GM23248 (cell line): ENCODE measurements at places on chromosomes 5 and 9.
A peak's percentile ranks its signal among the peaks of the same experiment; 100 is the strongest.

DNA sequence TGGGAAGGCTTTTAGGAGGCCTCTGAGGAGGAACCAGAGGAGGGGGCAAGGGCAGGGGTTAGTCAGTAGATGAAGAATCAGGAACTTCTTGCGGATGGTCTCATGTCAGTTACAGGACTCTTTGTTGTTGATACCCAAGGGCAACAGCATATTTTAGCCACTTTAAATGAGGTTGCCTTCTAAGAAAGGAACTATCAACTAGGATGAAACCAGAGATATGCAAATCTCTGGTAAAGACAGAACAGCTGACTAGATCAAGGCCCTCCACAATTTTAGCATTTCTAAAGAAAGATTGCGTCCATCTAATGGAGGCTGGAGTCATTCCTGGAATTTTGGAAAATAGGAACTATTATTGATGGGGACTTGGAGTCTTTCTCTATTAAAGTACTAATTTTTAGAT lies 57.7 kb upstream of the KLF4 start:
- DNase-seq, result no peak

- DNase-seq, result no peak
Observed at GRCh38 chr5:160159991-160160792, 40.9 kb upstream of the PWWP2A start.

DNA sequence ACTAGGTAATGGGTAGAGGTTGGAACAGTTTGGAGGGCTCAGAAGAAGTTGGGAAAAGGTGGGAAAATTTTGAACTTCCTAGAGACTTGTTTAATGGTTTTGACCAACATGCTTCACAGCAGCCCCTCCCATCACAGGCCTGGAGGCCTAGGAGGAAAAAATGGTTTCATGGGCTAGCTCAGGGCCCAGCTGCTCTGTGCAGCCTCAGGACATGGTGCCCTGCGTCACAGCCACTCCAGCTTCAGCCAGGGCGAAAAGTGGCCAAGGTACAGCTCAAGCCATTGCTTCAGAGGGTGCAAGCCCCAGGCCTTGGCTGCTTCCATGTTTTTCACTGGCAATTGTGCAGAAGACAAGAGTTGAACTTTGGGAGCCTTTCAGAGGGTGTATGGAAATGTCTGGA lies 453.7 kb downstream of the LRRC70 start:
- DNase-seq, result no peak

- no peak for DNase-seq
Observed at GRCh38 chr9:91953718-91954117, 3.7 kb upstream of the ROR2 start.

DNA sequence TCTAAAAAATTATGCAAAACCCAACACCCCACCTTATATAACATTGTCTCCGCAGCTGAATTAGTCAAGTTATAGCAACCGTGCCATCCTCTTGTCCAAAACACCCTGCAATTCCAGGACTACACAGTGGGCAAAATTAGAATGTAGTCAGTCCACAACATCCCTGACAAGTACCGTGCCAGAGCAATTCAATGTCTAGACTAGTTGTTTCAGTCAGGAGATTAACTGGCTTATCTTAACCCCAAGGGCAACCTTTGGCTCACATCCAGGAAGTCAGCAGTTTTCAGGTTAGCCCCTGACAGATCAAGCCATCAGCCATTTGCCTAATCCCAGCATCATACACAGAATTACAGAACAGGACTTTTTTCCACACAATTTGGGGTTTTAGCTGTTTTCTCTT lies 240.8 kb upstream of the TMEM161B start:
- no peak for DNase-seq

DNA sequence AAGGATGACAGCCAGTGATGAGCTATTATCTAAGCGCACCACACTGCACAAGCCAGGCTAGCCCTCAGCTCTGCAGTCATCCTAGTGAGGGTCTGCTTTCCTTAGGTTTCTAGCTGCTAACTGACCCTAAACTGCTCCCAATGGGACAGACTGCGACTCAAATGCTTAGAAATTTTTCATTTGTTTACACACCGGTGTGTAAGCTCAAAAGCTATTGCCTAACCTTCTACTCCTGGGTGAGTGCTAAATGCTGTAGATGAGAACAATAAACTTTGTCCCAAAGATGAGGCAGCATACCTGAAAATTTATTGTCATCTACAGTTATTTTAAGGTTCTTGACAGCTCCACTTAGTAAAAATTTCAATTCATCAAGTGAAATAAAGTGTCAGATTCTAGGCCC lies 311.4 kb downstream of the TMEM167A start:
- DNase-seq, result no peak

- peak; percentile 21 for DNase-seq
Observed at GRCh38 chr9:79134654-79135053, 437.1 kb upstream of the TLE4 start.

DNA sequence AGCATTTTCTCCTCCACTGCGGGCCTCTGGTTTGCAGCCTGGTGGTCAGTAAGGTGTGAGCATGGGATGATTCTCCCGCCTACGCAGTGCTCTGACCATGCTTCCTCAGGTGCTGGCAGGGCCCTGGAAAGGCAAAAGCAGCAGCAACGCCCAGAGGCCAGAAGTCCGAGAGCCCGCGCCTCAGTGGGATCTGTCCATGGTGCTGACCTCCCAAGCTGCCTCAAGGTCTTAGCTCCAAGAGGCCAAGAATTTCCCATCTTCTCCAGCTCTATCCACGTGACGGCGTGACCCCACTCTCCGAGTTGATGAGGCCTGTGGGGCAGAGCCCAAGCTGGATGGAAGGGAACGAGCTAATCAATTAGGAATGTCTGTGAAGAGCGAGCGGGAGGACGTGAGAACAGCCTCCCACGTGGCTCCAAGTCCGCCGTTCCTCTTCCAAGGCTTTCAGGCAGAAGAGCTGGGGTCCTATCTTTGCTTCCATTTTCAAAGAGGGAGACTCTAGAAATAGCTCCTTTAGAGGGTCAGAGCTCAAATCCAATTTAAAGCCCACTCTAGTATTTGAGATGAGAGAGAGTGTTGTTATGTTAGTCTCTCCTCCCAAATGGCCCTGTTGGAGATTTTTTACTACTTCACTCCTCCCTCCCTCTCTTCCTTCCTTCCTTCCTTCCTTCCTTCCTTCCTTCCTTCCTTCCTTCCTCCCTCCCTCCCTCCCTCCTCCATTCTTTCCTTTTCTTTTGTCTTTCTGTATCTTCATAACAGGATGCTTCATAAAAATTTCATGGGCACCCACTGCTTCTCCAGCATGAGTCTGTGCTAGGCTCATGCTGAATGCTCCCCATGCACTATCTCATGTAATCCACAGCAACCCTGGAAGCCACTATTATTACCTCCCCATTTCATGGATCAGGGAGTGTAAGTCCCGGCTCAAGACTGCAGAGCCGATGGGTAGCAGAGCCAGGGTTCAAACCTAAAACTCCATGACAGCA lies 69.3 kb downstream of the OLFM1 start:
- peak; percentile 60 for DNase-seq

GRCh38 chr5:59615272-59615671 lies 278.3 kb downstream of the PDE4D start:
- DNase-seq, result peak; percentile 59

GRCh38 chr9:125744616-125745015 lies 2.6 kb upstream of the PBX3 start:
- DNase-seq, result peak; percentile 89

DNA sequence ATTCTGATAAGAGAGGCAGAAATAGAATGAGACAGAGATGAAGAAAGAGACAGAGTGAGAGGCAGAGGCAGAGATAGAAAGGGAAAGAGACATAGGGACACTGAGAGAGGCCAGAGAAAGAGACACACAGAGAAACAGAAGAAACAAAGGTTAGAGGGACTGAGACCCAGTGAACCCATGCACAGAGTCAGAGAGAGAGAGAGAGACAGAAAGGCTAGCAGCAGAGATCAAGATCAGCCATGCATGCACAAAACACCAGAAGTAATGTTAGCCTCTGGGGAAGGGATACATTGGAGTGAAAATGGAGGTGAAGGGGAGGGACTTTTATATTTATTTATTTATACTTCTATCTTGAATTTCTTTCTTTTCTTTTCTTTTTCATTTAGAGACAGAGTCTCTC lies 14.1 kb upstream of the SPARC start:
- peak; percentile 5 for DNase-seq

DNA sequence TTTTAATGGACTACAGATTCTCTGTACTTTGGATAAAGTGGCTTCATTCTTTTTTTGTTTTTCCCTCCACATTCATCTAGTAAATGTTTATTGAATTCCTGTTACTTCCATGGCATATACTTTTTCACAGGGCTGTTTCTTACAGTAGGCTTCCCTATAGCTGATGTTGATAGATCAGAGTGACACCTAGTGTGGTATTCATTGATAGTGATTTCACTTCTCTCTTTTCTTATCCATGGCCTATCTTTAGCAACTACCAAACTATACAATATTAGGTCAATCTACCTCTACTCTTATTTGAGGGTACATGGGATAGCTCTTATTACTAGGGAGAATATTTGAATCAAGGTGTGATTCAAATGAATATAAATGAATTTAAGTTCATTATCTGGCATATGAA lies 35.8 kb downstream of the FSD1L start:
- no peak for DNase-seq

GRCh38 chr9:116154976-116155697 lies 1.5 kb downstream of the PAPPA start:
- DNase-seq, result peak; percentile 71

GRCh38 chr5:61069150-61069549 lies 93.1 kb downstream of the SMIM15 start:
- no peak for DNase-seq

DNA sequence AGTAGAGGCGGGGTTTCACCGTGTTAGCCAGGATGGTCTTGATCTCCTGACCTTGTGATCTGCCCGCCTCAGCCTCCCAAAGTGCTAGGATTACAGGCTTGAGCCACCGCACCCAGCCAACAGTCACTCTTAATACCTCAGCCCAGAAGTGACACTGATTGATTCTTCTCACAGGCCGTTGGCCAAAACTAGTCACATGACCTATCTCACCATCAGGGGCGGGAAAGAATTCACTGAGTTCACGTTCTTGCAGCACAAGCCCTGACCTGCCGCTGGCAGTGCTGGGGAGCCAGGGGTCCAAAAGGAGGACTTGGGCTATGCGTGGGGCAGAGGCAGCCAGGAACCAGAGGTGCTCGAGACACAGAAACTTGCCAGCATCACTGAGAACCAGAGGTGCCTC lies 55.0 kb upstream of the CPLX2 start:
- DNase-seq, result no peak

DNA sequence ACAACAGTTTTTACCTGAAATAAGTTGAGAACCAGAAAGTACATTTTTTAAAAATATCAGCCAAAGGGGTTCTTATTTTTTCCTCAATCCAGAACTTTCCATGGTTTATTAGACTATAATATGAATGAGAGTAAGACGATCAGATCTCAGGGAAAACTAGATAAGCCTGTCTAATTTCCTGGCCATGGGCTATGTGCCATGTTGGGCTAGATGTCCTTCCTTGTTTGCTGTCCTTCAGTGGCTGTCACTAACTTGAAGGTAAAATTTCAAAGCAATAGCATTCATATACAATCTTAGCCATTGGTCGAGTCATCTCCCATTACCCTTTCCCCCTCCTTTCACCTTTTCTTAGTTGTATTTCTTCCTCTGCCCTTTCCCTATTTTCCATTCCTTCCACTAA lies 179.5 kb upstream of the PPP1R2B start:
- DNase-seq, result no peak

DNA sequence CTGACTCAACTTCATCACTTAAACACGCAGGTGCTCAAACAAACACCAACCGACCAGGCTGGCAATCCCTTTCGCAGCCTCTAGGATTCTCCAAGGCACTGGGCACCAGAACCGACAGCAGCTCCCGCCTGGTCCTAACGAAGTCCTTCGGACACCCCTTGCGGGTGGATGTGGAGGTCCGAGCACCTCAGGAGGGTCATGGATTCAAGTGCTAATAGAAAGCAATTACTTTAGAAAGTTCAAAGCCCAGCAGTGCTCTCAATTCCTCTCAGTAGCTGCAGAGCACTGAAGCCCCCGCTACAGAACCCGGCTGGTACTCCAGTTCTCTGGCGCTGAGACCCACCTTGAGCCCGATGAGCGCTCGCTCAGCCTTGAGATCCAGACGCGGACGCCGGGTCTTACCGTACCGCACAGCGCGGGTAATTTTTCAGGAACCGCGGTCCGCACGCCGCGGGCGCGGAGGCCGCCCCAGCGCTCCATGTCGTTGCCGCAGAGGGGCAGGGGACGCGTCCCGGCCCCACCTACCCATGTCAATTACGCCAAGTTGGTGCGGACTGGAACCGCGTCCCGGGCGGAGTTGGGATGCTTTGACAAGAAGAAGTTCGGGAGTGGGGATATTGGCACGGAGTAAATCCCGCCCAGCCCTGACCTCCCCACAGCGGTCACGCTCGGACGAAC lies 638 bp downstream of the MARCHF3 start:
- DNase-seq, result peak; percentile 85

DNA sequence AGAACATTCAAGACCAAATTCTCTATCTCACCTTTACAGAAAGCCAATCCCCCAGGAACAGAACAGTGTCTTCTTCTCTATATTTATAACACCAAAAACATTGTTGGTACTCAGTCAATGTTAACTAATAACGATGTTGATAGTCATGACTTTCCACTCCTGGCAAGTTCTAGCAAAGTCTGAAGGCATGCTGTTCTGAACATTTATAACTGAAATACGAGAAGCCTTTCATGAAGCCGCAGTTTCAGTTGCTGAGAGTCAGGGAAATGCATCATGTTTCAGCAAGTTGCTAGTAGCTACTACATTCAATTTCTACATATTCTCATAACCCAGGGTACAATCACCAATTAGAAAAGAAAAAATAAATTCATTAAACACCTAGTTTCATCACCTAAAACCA lies 301.4 kb downstream of the PDE4D start:
- peak; percentile 62 for DNase-seq

DNA sequence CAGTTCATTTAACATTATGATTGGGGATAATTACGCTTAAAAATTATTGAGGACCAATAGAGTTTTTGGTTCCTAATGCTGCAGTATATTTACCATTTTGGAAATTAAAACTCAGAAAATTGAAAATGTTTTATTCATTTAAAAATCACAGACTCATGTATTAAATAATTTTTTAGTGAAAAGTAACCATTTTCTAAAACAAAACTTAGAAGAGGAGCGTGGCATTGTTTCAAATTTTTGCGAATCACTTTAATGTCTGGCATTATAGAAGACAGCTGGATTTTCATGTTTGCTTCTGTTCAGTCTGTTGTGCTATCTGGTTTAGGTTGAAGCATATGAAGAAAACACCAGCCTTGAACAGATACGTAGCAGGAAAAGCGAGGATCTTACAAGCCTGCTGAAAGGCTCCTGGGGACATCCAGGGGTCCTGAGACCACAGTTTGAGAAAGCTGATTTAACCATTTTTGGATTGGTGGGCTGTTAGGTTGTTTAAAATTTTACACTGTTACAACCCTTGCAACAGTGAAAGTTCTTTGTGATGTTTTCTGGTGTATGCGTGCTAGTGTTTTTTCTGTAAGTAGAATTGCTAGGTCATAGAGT lies 1.6 kb downstream of the ZFYVE16 start:
- DNase-seq, result peak; percentile 28

DNA sequence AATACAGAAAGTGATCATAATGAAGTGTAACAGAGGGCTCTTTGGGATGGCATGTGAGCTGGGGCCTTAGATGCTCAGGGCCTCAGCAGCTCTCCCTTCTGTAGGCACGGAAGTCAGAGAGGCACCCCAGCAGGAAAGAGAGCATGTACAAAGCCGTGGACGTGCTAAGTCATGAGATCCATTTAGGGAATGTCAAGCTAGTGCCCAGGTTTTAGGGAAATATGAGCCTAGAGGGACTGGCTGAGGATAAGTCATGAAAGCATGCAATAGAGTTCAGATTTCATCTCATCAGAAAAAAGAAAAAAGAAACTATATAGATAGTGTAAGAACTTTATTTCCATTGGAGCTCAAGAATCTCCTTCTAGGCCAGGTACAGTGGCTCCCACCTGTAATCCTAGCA lies 379.5 kb upstream of the KLF4 start:
- no peak for DNase-seq
